ENCODE measurements at places on chromosomes 2 and 18. TPM values are rescaled to one million over a fixed set of nuclear protein-coding genes. Genes with fewer than 3 reads are reported as not detected.

Gene RGPD3
- 0.06 TPM for polyA plus RNA-seq

Gene TSGA10
- polyA plus RNA-seq, result 11.0 TPM

Gene RTP5
- not detected for polyA plus RNA-seq

Gene PLCL1
- 0.51 TPM for polyA plus RNA-seq

Gene IL37
- polyA plus RNA-seq, result not detected

Gene G6PC2
- not detected for polyA plus RNA-seq

Gene SGO2
- 3.4 TPM for polyA plus RNA-seq

Gene CFAP210
- polyA plus RNA-seq, result not detected

- DNase-seq, result no peak
These were observed 2.0 kb downstream of the TCF4 start for GRCh38 chr18:55585920-55586561.

DNA sequence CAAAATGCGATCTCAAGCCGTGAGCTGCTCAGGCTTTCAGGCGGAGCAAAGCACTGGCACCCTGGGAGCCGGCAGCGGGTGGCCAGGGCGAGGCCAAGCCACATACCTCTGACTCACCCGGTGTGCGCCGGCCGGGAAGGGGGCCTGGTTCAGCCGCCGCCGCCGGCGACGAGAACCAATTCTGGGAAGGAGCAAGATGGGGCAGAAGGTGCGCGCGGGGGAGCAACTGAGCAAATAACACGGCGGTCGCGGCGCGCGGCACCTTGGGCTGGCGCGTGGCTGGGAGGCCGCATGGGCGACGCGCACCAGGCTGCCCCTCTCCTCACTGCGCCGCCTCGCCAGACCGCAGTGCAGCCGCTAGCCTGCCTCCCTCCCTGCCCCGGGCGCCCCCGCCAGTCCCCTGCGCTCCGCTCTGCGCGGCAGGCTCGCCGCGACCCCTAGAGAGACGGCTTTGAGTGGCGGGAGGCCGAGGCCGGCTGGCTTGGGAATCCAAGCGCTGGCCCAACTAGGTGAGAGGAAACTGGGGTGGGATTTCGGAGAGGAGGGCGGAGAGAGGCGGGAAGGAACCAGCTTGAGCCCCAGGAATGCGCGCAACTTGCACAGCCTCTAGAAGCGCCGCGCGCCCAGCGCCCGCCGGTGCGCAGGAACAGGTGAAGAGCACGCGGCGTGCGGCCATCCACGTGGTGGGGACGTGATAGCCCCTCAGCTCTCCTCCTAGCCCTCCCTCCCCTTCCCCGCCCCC, 3.2 kb downstream of the NRP2 start:
- no peak for DNase-seq

DNA sequence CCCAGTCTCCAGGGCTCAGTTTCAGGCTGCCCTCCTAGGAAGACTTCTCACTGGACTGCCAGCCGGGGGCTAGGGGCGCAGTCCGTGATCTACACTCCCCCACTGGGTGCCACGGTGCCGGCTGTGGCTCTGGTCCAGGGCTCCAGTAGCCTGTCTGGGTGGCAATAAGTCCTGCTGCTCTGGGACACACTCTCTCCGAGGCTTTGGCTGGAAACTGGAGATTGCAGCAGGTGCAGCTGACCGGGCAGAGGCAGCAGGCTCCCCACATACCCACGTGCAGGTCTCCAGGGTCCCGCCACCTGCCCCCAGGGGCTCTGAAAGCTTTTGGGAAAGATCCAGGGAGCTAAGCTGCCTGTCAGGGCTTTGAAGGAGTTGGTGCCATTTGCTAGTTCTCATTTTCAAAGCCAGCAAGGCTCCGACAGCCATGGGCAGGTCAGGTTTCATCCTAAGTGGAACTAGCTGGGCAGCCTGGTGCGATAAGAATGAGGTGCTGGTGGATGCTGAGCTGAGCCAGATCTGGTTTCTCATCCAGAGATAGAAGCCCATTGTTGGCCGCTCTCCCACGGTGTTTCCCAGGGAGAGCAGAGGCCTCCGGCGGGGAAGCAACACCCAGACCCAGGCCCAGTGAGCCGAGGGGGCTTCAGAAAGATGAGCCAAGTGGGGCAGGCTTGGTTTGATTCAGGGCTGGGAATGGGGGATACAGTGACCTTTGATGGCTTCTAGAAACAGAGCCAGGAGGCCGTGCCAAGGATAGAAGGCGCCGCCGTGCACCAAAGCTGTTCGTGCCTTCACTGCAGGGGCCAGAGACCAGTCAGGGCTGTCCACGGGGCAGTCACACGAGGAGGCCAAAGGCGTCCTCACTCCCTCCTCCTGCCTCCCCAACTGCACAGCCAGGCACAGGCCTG, 141.7 kb upstream of the GPC1 start:
- DNase-seq, result no peak

DNA sequence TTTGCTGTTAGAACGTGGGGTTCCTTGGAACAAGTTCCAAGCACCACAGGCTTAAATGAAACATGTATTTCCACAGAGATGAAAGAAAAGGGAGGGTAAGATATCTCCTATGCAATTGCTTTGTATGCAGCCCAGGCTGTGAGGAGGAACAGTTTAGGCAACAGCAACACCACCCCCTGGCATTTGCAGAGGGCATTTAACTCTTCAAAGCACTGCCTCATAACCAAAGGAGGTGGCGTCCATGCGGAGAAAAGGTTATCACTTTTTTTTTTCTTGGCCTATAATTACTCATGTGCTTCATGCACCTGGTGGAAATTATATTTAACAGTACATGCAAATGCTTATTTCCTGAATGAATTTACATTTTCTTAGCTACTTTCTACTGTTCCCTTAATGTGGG, 286.0 kb downstream of the LPIN1 start:
- DNase-seq, result no peak

GRCh38 chr2:66576561-66577320, 141.8 kb downstream of the MEIS1 start:
- no peak for DNase-seq

DNA sequence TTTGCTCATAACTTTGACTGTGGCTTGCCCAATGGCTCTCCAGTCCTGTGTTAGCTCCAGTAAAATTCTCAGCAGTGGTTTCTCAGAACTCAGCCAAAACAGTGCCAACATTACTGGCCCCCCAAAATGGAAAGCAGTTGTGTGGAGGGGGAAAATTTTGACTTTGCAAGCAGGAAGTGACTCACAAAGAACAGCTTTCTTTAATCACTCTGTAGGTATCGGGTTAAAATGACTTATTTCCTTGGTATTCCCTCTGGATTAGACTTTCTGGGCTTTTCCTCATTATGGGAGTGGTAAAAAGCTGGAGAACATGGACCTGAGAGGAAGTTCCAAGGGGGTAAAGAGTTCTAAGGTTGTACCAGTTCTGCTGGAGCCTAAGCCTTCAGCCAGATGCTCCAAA, 175.7 kb upstream of the RND3 start:
- no peak for DNase-seq

DNA sequence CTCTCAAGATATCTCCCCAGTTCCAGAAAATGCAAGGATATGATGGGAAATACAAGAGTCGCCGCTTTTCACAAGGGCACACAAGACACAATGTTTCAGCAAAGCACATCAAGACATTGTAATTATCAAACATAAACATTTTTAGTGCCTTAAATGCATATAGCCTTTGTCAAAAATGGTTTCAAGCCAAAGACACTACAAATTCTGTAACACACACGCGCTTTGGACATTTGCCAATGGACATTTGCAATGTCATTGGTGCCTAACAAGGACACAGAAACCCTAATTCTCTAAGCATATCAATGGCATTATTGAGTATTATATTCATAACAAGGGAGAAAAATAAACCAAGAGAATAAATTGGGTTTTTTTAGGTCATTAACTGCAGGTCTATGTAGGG, 16.1 kb downstream of the ADD2 start:
- DNase-seq, result no peak

DNA sequence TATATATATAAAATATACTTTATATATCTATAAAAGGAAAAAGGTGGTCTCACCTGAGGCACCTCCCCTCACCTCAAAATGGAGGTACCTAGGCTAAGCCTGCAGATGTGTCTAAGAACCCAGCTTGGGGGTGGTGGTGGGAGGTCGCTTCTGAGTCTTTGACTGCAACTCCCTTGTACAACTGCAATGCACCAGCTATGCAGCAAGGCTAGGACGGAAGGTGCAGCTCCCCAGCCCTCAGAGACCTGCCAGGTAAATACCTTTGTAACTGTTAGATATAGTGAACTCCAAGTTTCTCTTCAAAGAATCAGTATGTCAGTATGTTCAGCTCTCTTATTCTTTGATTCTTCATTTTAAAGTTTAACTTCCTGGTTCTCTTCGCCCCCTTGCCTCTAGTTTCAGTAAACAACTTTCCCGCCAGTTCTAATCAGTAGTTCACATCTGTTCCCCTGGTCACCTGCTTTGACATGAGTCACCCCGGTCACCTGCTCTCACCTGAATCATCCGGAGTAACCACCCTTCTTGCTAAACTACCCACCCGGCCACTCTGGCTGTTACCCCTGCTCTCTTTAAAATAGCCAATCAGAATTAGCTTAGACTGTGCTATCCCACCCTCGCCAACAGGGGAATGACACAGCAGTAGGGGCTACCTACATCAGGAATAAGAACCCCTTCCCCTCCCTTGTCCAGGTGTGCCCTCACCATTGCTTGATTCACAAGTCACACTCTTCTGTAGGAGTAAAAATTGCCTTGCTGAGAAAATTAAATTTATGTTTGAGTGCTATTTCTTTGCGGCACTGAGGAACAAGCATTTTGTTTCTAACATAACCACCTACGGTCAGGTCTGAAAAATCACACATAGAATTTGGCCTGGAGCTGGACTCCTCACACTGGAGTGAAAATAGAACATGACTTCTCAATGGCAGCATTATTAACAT, 24.7 kb upstream of the IMPA2 start:
- DNase-seq, result no peak

DNA sequence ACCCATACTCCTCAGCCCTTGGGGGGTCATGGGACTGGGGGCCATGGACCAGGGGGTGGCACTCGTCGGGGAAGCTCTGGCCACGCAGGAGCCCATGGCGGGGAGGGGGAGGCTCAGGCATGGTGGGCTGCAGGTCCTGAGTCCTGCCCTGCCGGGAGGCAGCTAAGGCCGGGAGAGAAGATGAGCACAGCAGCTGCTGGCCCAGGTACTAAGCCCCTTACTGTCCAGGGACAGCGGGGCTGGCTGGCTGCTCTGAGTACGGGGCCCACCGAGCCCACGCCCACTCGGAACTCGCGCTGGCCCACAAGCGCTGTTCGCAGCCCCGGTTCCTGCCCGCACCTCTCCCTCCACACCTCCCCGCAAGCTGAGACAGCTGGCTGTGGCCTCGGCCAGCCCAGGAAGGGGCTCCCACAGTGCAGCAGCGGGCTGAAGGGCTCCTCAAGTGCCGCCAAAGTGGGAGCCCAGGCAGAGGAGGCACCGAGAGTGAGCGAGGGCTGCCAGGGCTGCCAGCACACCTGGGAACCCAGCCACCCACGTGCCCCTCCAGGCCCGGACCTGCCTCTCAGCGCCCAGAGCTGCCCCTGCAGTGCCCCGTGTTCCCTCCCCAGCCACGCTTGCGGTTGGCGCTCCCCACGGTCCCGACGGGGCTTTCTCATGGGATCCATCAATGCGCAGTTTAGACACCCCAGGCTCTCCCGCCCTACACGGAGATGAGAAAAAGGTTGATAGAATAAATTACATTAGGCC, 33.6 kb upstream of the ZNF236 start:
- DNase-seq, result no peak

DNA sequence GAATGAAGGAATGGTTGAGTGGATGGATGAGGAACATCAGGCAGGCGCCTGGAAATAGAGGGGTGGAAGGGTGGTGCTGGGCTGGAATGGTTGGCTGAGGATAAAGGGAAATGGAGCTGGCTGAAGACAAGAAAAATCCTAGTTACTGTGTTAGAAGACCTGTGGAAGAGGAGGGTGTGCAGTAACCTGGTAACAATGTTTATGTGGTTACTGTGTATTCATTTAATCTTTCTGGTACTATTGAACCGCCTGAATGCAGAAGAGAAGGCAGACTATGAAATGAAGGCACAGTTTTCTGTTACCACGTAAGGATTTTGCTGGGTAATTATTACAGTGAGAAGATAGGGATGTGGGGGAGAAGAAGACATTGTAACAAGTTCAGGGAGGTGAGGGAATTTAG, 110.3 kb upstream of the MGAT5 start:
- no peak for DNase-seq

GRCh38 chr2:12613137-12613835, 103.5 kb upstream of the TRIB2 start:
- DNase-seq, result no peak

Data from immature natural killer cell (primary cell).